Left lung (tissue), 14 donors: ENCODE measurements at places on chromosomes 16 and 17. TPM values are rescaled to one million over a fixed set of nuclear protein-coding genes. Genes with fewer than 3 reads are reported as not detected.

The NPB gene
- polyA plus RNA-seq = 1.4 TPM

The AOC2 gene
- 2.7 TPM for polyA plus RNA-seq

The CBLN1 gene
- 0.41 TPM for polyA plus RNA-seq

The DPEP3 gene
- not detected for polyA plus RNA-seq

The KRTAP1-5 gene
- polyA plus RNA-seq = not detected

The TSPAN10 gene
- polyA plus RNA-seq = 6.8 TPM

The CDK5R1 gene
- 3.8 TPM for polyA plus RNA-seq

The RTN4RL1 gene
- polyA plus RNA-seq = 0.51 TPM

The CDRT15 gene
- 0.86 TPM for polyA plus RNA-seq

The NPIPA5 gene
- polyA plus RNA-seq = 20.0 TPM
